ENCODE measurements at places on chromosomes 12 and 14. TPM values are rescaled to one million over a fixed set of nuclear protein-coding genes. Genes with fewer than 3 reads are reported as not detected.

POU6F1 gene
- 9.2 TPM for total RNA-seq

DNA sequence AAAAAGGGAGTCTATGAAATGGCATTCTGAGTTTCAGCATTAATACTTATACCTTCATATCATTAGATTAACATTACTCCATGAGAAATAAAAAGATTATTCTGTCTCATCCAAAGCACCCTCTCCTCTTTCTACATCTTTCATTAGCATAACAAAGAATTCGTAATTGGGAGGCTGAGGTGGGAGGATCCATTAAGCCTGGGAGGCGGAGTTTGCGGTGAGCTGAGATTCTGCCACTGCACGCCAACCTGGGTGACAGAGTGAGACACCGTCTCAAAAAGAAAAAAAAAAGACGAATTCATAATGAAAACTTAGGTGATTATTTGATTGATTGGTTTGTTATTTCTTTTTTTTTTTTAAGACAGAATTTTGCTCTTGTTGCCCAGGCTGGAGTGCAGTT, 1.8 kb upstream of the CDK17 start:
- DNase-seq, result no peak

- DNase-seq, result no peak
These were observed 564.0 kb downstream of the CCER1 start for GRCh38 chr12:90390947-90391346.

DNA sequence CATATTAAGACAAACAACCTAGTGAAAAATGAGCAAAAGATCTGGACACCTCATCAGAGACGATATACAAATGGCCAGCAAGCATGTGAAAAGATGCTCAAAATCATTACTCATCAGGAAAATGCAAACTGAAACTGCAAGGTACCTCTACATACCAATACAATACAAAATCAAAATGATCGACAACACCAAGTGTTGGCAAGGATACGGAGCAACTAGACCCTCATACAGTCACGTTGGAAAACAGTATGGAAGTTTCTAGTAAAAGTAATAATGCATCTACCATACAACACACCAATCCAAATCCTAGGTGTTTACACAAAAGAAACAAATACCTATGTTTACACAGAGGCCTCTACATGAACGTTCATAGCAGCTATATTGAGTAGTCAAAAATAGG, 99.9 kb downstream of the IPO8 start:
- no peak for DNase-seq

DNA sequence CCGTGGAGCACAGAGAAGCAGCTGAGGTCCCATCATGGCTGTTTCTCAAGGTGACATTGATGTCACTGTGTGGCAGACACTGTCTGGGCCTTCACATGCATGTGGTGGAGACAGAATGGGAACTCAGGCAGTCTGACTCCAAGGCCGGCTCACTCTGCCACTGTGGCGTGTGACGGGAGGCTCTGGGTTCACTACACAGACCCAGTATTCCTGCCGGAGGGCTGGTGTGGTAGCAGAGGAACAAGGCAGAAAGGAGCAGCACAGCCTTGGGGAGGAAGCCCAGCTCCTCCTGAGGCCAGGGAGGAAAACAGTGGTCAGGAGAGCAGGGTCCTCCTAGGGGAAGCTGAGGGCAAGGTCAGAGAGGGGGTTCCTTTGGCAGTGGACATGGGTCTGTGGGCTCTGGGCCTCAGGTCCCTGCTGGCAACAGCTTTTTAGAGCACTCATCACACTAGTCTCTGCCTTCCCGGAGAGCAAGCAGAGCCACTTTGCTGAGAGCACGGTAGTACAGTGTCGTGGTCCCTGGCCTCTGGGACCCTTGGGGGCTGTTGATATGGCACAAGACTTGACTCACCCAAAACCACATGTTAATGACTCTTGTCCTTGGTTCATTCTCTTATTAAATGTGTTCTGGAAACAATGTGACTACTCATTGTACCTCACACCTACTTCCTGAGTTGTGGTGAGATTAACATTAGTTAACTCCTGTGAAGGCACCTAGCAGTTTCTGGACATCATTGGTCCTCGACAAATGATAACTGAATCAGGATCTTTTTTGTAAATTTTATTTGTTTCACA, 21.3 kb downstream of the DCAF4 start:
- DNase-seq, result no peak

- no peak for DNase-seq
These were observed 72.8 kb downstream of the PAPOLA start for GRCh38 chr14:96574633-96575632.

GRCh38 chr12:44771485-44772021, 104.6 kb downstream of the NELL2 start:
- no peak for DNase-seq

GRCh38 chr12:96257550-96258103, 63.5 kb downstream of the ELK3 start:
- no peak for DNase-seq
